ENCODE measurements at places on chromosomes 6 and 20.

DNA sequence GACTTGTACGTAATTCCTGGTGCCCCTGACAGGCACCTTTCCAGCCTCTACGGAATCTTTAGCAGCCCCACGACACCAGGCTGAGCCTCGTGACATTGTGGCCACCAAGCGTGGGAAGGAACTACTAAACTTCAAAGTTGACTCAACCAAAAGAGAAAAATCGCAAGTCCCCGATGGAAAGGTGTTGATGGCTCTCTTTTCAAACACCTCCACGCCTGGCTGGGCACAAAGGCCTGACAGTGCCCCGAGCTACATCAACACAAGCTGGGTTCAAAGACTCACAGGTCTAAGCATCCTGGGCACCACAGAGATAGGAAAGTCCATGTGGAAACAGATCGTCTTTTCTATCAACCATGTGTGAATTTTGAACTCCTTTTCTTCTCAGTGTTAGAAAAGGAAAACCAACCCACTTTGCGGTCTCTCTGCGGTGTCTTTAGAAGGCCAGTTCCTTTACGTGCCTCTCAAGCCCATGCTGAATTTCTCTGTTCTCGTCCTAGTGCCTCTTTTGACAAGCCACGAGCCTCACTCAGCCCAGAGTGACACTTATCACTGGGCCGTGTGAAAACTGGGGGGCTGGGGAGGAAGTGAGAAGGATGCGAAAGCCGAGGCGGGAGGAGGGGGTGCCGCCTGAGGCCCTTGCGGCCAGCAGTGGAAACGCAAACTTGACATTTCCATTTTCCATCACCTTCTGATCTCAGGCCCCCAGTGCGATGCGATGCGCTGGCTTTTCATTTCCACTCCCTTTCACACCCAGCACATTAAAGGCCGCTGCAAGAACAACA, 59.4 kb downstream of the GFOD1 start:
- DNase-seq: peak; percentile 51

DNA sequence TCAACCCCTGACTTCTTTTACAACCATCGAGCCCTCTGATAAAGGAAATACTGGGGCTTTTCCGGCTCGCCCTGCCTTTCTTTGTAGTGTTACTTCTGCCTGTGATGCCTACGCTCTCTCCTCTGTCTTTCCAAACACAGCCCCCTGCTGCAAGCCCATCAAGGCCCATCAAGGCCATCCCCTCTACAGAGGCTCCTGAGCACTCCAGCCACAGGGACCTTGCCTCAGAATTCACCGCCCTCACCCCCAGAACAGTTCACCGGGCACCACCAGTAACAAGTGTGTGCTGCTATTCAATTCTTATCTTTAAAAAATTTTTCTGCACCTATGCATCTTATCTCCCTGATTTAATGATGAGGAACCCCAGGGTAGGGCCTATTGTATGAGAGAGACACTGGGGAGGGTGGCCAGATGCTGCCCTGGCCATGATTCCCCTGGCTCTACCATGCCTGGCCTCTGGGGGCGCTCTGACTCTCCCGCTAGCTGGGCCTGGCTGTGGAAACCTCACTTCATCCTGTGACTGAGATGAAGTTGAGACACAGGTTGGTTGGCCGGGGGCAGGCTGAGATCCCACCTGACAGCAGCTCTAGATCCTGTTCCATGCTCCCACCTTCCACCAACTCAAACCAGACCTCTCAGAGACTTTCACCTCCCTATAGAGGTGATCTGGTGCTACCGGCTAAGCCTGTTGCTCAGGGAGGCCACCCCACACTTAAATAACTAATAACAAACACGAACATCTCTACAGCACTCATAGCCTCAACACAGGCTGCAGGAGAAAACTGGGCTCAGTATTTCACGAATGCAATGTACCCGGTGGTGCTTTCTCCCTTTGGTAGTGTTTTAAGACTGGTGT, 19.2 kb upstream of the GLP1R start:
- no peak for DNase-seq

DNA sequence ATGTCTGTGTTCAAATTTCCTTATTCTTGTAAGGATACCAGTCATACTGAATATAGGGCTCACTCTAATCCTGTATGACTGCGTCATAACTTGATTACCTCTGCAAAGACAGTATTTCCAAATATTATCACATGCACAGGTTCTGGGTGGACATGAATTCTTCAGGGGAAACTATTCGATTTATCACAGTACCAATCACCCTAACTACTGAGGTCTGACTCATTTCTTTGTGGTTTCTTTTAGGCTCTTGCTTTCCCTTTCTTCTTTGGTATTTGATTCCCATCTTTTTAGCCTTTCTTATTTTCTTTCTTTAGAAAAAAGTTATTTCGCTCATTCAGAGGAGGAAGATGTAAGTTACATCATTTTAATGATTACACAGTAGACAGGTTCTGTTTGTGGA, 40.3 kb upstream of the TBX18 start:
- DNase-seq: no peak

GRCh38 chr6:15499591-15499990, 163.2 kb downstream of the DTNBP1 start:
- DNase-seq: no peak

- DNase-seq: no peak
These were observed 121.6 kb downstream of the ADAT2 start for GRCh38 chr6:143328876-143329275.

DNA sequence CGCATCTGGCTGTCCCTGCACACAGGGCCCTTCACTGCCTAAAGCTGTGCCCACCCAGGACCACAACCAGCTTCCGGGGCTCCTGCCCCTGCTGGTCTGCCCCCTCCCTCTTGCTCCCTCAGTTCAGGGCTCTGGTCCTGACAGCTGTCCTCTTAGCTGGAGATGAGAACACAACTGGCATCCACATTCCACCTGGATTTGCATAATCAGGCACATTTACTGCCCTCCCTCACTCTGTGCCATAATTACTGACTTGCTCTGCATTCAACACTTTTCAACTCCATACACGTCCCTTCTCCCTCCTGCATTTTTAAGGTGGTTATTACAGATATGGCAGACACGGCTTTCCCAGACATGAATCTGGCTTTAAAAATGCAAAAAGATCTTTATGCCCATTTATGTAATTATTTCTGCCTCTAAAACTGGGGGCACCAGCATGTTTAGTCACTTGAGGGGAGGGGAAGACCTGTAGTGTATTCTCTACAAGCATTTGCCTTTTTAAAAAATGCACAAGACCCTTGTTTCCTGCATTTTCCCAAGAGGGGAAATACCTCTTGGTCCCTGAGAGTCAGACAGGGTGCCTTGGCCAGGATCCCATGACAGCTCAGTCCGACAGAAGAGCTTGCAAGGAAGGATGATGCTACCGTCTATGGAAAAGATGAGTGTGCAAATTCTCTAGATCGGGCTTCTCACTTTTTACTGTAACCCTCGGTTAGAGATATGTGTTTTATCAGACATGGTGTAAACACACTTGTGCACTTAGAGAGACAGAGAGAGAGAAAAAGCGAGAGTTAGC, 401.8 kb downstream of the PREX1 start:
- no peak for DNase-seq

- no peak for DNase-seq
These were observed 341.2 kb downstream of the CDKAL1 start for GRCh38 chr6:20875369-20875963.

DNA sequence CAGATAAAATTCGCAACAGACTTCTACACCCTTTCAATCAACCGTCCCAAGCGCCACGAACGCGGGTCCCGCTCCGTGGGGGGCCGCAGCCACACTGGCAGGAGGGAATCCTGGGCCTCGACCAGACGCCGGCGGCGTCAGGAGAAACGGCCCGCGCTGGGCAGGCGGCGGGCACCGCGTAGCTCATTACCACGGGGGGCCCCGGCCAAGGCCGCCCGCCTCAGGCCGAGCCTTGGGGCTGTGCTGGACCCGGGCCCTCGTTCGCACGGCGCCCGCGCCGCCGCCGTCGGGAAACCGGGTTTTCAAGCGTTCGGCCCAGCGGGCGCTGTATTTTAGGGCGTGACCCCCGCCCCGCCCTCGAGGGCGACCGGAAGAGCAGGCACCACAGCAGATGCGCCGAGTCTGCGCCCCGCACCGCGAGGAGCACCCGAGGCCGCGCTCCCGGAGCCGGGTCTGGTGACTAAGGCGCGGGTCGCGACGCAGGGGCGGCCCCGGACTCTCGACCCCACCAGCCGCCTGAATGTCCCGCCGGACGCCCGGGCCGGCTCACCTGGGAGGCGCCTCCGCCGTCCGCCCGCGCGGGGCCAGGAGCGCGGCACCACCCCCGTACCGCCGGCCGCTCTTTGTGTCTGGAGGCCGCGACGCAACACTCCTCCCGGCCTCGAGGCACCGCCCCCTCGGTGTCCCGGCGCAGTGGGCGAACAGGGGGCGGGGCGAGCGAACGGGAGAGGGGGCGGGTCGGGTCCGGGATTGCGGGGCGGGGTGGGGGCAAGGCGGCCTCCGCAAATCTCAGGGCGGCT, at the start of gene NINL:
NINL (minus strand) TSS at position 627 of the 800 bp plus-strand sequence. CDS start 58,944 bp downstream, outside the sequence.
- peak; percentile 4 for DNase-seq

- no peak for DNase-seq
These were observed 29.1 kb upstream of the CALHM6 start for GRCh38 chr6:116431964-116432595.

GRCh38 chr6:122459240-122459639, 12.4 kb downstream of the SERINC1 start:
- DNase-seq: no peak

DNA sequence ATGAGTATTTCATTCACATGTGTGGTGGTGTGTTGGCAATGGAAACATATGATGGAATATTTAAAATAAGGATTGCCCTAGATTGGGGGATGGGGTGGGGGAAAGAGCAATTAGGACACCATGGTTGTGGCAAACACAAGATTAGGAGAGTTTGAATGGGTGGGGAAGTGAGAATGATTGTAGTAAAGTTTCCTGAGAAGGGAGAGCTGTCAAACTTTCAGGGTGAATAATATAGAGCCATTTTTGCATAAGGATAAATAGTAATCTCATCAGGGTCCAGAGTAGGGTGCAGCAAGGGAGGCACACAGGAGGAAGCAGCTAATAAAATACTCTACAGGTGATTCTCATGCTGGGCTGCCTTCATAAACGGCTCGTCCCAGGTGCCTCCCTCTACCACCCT, 294.9 kb upstream of the MARCKS start:
- DNase-seq: no peak

DNA sequence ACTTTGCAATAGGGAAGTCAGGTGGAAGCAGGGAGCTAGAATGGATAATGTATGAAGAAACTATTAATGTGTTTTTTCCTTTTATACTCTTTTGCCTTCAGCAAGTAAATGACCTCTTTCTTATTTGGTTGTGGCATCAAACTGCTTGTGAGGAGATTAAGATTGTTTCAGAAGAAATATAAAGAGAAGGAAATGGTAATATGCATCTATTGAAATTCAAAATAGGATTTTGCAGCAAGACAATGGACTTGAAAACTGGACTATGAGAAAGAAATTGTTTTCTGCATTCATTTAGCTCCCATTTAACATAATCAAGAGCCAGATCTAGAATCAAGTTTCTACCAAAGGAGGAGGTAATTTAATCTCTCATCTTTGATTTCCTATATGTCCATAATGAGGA, 32.3 kb upstream of the KIFC1 start:
- DNase-seq: no peak

GRCh38 chr6:117267054-117267347, 1.6 kb downstream of the VGLL2 start:
- DNase-seq: no peak

DNA sequence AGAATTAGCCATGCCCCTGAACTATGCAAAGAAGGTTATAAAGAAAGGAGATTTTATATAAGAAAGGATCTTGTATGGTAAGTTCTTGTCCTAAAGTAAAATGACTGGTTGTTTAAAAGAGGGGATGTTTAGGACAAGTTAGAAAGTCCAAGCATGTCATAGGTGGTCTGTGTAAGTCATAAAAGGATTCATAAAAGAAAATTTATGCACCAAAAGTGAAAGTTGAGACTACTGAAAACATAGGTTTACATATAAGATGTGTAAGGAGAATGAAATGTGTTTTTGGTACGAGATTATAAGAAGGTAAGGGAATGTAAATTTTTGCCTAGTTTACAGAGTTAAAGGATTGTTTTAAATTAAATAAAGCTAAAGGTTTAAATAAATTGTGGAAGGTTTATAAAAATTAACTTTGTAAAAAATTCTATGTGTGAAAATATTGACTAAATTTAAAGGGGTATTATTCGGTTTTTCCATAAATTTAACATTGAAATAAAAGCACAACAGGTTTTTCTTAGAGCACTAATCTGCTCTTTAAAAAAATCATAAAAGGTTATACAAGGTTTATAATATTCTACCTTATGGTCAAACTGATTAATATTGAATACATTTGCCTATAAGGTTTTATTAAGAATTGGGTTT, 93.6 kb upstream of the UST start:
- no peak for DNase-seq

- no peak for DNase-seq
These were observed 25.2 kb downstream of the TAF4 start for GRCh38 chr20:62040381-62040922.

- DNase-seq: no peak
These were observed 21.1 kb downstream of the HLA-DRB1 start for GRCh38 chr6:32568561-32568960.

DNA sequence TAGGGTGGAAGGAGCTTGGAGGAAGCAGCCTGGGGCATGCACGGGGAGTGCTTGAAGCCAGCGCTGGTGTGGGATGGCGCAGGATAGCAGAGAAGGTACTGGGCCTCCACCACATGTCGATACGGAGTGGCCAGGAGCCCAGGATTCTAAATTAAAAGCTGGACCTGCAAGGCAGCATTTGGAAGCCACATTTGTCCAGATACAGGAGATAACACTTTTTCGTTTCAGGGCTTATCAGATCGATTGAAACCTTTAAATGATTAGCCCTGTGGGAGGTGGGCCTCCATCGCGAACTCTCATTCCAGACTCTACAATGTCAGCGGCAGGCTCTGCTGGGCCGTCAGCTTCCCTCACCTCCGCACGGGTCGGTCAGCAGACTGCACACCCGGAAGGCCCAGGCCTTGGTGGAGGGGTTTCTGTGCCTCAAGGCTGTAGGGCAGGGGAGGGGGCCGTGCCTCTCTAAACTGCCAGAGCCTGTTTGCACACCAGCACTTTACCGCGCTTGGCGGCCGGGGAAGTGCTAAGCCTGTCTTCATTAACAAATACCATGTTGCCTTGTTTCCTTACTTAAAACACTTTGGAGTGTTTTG, 17.9 kb downstream of the EDN3 start:
- no peak for DNase-seq

GRCh38 chr6:144769142-144769541, 484.0 kb downstream of the UTRN start:
- DNase-seq: no peak

DNA sequence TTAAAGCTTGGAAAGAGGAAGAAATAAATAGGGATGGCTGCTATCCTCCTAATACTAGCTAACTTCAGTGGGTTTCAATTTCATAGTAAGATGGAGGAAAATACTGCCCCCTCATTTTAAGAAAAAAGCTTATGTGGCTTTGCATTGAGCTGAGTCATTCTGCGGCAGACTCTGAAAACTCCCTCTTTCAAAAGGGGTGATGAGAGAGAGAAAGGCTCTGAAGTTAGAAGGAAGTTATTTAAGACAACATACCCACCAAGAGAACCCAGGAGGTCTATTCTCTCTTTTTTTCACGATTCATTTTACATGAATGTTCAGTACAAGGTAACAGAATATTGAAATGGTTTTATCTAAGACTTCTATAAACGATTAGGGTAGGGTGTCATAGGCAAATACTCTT, 4.5 kb downstream of the PRDM13 start:
- DNase-seq: no peak

- DNase-seq: no peak
These were observed 26.4 kb downstream of the CRISP1 start for GRCh38 chr6:49839957-49840356.

GRCh38 chr6:80489911-80490635, 383.6 kb downstream of the BCKDHB start:
- no peak for DNase-seq

All from stimulated activated CD8-positive, alpha-beta memory T cell treated with anti-CD3 and anti-CD28 coated beads, Interleukin-7, amount 100 ng/mL, for 1 hour (primary cell).